Fibroblast of skin of left quadriceps (primary cell): ENCODE measurements at places on chromosomes 3 and 15.

DNA sequence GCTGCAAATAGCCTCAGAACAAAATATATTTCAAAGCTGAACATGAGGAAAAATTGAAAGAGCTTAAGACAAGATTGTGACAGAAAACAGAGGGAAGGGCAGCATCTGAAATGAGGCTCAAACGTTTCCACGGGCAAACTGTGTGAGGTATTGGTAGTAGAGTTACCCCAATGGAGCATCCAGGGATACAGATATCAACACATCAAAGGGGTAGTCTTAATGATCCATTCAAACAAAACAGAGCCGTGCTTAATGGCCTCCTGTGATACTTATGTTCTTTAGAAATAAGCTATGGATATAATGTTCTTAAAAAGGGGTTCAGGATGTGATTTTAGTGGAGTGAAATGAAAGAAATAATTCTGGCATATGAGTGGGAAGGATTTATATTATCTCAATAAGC, 430.3 kb upstream of the PDZRN3 start:
- DNase-seq: no peak

DNA sequence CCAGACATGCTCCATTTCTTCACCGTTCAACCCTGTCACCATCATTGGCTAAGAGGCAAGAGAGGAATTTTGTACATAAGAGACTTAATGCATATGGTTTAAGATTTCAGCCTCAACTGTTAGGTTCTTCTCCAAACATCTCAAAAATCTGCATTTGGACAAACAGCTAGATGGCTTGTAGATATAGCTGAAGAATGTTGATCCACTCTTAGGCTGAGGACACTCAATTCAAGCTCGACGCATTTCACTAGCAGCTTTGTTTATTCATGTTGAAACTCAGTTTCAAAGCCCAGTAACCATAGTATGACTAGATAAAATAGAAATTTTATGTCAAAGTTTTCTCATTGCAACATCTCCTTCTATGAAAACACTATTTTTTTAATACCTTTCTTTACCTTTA, 208.2 kb downstream of the THRB start:
- DNase-seq: no peak

DNA sequence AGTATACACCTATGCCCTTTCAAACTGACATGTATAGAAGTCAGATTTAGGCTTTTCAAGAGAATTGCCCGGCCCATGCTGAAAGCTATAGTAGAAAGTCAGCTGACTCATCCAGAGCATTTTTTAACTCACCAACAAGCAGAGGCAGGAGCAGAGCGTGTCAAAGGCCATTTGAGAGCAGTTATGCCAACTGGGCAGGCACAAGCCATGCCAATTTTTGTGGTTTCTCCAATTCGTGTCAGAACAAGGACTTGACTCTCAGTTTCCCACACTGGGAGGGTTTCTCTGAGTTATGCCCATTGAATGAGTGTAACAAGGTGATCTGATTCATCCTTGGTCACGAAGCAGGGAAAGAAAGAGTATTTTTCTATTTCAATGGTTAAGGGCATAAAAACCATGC, 403.3 kb upstream of the THBS1 start:
- no peak for DNase-seq

DNA sequence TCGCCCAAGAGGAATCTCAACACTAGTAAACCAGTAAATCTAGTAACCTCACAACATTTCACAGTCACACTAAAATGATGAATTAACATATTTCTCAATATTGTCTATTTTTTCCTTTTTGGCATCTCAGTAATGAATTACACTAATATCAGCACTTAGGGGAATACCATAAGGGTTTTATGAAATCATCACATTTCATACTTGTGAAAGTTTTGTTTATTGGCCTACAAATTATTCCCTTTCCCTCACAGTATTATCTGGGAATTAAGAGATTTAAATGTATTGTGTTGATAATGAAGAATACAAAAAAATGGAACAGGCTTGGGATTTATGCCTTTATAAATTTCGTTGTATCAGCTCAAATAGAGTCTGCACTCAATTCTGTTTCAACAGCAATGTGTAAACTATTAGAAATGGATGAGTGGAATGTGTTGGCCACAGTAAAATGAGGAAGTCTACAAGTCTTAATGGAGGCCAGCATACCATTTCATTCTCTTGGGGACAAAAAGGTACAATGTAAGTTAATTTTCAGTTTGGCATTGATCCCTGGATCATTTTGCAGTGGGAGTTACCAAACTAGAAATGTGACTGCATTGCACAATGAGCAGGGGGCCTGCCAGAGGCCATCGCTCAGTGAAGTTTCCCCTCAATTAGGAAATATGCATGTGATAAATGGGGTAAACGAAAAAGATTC, 195.4 kb downstream of the FMN1 start:
- peak; percentile 18 for DNase-seq

DNA sequence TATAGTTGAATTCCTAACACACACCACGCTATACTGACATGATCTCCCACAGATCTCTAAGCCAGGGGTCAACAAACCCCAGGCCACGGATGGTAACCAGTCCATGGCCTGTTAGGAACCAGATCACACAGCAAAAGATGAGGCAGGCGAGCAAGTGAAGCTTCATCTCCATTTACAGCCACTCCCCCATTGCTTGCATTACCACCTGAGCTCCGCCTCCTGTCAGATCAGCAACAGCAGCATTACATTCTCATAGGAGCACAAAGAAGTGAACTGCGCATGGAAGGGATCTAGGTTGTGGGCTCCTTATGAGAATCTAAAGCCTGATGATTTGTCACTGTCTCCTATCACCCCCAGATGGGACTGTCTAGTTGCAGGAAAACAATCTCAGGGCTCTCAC, 2.7 kb downstream of the PDCD7 start:
- DNase-seq: no peak

GRCh38 chr15:98217356-98217755, 256.9 kb downstream of the ARRDC4 start:
- no peak for DNase-seq

DNA sequence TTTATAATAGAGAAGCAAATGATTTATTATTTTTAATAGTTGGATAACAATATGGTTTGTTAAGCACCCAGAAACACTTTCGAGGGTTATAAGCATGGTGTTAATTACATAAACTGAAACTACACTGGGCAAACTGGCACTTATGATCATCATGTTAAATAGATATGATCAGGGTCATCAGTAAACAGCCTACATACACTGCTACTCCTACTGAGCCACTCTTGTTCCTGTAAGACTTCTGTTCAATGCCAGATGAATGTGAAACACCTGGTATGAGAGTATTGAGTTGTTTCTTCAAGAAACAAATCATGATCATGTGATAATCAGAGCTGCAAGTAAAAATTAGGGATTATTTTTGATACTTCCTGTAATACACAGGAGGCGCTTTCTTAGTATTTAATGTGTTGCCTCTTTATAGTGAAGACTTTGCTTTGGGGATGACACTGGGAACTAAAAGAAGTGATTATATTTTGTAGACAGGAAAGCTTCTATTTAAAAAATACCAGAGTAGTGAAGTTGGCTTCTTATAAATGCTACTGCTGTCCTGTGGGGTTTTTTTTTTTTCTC, 32.3 kb upstream of the UTS2B start:
- DNase-seq: no peak

DNA sequence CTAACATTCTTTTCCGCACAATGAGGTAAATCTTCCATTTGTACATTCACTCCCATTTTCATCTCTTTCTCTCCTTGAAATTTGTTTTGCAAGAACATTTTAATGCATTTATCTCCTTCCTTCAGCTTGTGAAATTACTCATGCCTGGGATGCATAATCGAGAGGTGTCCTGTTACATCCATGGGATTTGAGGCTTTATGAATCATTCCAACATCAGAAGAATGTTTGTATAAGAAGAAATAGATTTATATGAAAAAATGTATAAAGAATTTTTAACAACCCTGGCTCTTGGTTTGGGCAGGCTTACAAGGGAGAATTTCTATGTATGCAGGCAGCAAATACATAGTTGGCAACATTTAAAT, 93.2 kb upstream of the MBNL1 start:
- peak; percentile 91 for DNase-seq

DNA sequence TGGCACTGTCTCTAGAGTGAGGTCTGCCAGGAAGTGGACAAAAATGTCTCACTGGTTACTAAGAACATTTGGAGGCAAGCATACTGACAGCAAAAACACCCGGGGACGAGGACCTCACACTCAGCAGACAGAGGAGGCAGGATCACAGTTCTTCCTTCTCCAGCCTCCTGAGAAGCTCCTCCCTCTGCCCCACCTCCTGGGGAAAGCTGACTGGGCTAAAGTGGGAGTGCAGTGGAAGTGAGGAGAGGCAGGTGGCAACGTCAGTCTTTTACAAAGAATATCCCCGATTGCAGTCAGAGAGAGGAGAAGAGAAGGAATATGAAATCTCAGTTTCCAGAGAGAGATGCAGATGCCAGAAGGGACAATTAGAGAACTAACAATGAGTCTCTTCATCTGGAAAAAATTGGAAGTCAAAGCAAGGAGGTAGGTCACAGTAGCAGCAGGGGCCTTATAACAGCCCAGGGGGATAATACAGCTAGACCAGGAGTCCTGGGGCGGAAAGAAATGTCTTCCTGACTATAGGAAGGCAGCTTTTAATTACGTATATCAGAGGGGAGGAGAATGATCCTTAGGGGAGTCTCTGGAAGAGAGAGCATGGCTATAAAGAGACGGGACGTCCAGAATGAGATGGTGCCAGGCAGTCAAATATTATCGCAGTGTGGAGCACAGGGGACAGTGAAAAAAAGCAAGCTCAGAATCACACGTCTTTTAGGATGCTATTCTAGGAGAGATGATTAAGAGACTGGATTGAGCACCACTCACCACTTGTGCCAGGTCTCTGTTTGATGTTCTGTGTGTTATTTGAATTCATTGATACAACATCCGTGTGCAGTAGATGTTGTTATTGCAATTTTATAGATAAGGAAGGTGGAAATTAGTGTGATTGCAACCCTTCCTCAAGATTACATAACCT, 47.2 kb downstream of the LEO1 start:
- DNase-seq: no peak

- no peak for DNase-seq
Observed at GRCh38 chr3:76879959-76880358, 159.9 kb upstream of the ROBO2 start.

- no peak for DNase-seq
Observed at GRCh38 chr15:29835301-29835700, 13.0 kb upstream of the TJP1 start.

DNA sequence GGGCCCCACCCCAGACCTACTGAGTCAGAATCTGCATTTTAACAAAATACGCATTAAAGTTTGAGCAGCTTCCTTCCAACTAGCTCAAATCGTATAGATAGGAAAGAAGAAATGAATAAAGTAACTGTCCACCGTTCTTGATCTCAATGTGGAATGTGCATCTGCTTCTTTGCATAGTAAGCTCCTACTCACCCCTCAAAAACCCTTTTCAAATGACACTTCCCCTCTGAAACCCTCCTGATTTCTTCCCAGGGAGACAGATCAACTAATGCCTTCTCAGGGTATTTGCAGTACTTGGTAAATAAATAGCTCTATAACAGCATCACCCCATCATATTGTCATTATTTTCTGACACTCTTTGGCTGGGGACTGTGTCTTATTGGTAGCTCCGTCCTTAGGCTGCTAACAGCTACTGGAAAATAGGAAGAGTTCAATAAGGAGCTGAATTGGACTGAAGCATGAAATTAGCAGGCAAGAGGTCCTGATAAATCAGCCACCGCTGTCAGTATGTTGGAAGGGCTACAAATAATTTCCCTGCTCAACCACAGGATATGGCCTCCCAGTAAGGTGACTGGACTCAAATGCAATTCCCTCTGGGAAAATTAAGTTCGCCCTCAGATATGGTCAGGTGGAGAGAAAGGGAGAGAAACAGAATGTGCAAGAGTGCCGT, 10.2 kb downstream of the OXTR start:
- no peak for DNase-seq

DNA sequence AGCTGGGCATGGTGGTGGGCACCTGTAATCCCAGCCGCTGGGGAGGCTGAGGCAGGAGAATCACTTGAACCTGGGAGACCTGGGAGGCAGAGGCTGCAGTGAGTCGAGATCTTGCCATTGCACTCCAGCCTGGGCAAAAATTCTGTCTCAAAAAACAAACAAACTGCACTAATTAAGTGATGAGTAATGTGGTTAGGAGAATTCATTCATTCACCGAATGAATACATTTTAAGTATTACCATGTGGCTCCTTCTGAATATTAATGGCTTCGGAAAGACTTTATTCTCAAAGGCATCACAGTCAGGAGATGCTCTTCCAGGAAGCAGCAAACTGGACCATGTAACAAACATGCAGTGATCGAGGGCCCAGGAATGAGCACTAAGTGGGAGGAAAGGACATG, 23.6 kb downstream of the SPTSSB start:
- DNase-seq: peak; percentile 10

GRCh38 chr3:122948408-122948807, 79.2 kb downstream of the SEMA5B start:
- no peak for DNase-seq

DNA sequence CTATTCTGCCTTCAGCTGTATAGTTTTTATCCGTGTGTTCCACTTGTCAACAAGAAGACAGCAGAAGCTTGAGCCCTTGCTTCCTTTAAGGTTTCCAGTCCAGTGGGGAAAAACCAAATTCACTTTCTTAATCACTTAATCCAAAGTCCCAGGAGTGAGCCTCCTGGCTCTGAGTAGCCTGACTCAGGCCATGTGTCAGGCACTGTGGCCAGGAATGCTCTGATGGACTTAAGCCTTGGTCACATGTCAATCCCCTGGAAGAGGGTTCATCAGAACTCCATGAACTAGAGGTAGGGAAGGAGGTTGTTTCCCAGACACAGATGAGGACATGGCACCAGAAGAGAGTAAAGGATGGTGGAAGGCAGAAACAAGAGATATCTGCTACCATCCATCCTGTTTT, 8.8 kb downstream of the VIPR1 start:
- DNase-seq: no peak

GRCh38 chr3:15815696-15816095, 17.9 kb upstream of the ANKRD28 start:
- DNase-seq: no peak

DNA sequence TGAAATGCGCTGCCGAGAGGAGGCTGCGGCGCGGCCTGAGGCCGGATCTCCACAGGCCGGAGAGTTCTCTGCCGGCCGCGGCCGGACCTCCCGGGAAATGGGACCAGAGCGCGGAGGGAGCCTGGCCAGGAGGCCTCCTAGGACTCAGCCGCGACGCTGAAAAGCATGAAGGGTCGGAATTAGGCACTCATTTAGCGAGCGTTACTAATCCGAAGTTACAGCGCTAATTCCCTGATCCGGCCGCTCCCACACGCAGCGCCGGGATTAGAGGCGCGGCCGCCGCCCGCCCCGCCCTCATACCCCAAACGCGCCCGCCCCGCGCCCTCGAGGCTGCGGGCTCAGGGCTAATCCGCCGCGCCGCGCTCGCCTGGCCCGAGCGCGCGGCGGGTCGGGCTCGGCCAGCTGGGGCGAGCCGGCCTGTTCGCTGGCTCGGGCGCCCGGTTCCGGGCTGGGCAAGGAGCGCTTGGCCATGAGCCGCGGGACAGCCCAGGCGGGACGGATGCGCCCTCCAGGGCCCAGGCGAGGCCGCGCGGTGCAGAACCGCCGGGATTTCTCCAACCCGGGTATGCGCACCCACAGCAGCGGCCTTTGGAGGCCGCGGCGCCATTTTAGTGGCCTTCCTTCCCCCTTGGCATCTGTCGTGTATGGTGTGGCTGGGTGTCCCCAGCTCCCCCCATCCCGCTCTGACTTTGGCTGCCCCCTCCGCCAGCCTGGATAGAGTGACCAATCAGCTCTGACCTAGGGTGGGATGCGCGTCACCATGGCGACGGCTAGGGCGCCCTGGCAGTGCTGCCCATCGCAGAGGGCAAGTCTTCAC, 36.8 kb upstream of the POLG start:
- DNase-seq: no peak
